Activated CD4-positive, CD25-positive, alpha-beta regulatory T cell treated with anti-CD3 and anti-CD28 coated beads, Interleukin-2, amount 50 U/mL, for 16 hours (primary cell): ENCODE measurements at places on chromosomes 16 and 17.

GRCh38 chr16:3842994-3843393, 37.5 kb downstream of the CREBBP start:
- no peak for DNase-seq

- peak; percentile 72 for DNase-seq
These were observed 6.6 kb downstream of the KCNAB3 start for GRCh38 chr17:7922845-7923628.

- no peak for DNase-seq
These were observed 2.1 kb downstream of the FHOD1 start for GRCh38 chr16:67245186-67245585.

DNA sequence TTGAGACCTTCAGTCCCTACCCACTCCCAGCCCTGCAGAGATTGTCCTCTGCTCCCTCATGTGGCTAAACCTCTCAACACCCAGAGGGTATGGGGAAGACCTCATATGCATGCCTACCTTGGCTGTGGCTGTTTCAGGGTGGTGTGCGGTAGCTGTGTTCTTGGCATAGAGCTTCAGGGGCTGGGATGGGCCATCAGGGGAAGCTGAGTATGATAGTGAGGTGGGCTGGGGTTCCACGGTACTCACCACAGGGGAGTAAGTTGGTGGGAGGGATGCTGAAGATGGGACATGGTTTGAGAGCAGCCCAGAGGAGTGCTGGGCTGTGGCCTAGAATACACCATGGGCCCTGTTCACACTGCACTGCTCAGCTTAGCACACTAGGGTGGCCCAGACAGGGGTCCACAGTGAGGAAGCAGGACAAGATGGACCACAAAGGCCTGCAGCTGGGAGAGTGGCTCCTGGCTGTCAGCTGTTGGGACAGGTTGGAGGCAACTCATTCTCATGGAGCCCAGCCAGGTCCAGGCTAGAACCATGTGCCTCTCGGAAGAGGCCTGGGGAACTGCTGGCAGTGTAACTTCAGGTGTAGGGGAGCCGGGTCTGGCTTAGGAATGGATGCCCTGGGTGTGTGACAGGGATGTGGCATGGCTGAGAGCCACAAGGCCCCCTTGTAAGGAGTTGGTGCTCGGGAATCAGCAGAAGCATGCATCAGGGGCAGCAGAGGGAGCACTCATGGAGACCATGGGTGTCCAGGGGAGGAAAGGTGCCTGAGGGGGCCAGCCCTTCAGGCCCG, 3.1 kb downstream of the MFAP4 start:
- no peak for DNase-seq

DNA sequence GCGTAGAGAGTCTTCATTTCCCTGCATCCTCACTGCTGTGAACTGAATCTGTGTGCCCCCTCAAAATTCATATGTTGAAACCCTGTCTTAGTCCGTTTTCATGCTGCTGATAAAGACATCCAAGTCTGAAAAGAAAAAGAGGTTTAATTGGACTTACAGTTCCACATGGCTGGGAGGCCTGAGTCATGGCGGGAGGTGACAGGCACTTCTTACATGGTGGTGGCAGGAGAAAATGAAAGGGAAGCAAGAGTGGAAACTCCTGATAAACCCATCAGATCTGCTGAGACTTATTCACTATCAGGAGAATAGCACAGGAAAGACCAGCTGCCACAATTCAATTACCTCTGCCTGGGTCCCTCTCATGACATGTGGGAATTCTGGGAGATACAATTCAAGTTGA, 3.1 kb upstream of the CCDC42 start:
- no peak for DNase-seq

DNA sequence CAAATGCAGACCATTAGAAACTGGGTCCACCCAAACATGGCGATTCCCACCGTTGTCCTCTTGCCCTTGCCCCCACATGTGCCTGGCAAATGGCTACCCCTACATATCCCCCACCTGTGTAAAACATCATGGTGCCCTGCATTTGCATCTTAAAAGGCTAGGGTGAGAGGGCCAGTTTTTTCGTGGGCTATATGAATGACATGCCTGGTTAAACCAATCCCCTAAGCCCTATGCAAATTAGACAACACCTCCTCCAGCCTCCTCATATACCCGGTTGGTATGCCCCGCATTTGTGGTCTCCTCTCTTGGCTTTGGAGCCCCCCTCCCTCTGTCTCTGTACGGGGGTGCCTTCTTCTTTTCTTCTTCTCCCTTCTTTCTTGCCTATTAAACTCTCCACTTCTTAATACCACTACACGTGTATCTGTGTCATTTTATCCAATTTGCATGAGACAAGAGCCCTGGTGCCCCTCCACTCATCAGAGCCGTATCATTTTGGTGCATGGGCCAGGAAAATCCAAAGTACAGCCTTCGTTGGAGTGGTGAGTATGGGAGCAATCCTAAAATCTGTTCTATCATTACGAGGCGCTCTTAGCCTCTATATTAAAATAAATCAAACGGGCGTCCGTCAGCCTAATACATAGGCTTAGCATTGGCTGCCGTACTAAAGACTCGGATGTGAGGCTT, 30.1 kb downstream of the QPRT start:
- no peak for DNase-seq

DNA sequence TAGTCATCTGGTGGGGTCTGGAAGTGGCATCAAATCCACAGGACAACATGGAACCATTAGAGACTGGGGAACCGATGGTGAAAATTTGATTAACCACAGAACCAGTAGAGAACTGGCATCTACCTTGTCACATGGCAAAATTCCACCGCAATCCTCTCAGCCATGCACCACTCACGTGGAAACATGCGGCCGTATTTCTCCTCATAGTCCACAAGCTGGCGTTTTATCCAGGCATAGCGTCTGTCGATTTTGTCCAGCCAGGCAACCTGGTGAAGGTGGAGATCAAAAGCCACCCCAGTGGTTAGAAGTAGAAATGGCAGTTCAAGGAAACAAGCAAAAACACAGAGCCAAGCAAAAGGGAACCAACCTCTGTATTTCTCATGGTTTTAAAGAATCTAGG, 87.6 kb downstream of the VPS53 start:
- no peak for DNase-seq

- no peak for DNase-seq
These were observed 20.2 kb upstream of the MAPT start for GRCh38 chr17:45874151-45874550.

GRCh38 chr17:49779739-49780231, 8.7 kb upstream of the KAT7 start:
- no peak for DNase-seq

DNA sequence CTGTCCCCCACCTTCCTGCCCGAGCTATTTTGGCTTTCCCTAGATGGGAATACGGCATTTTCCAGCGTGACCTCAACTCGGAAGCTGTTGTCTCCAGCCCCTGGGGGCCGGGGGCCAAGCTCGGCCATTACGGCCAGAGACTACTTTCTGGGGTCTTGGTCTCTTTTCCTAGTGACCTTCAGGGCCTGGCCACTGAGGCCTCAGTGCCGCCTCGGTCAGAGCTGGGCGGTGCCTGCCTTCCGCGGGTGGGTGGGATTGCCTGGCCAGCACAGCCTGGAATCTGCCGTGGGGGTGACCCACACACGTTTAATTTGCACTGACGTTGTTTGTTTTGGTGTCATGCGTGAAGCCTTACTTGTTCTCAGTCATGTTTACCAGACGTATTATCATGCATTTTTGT, 29.2 kb downstream of the TSC2 start:
- DNase-seq = no peak

- DNase-seq = no peak
These were observed 71.8 kb downstream of the ABHD15 start for GRCh38 chr17:29495011-29495410.

- no peak for DNase-seq
These were observed 39.3 kb upstream of the TOB1 start for GRCh38 chr17:50905460-50905803.

GRCh38 chr17:61757168-61757567, 106.2 kb downstream of the BRIP1 start:
- no peak for DNase-seq

- DNase-seq = no peak
These were observed 3.1 kb upstream of the SKAP1 start for GRCh38 chr17:48432820-48433775.

- no peak for DNase-seq
These were observed 1.1 kb upstream of the CHRNB1 start for GRCh38 chr17:7443499-7444485.

GRCh38 chr17:82386255-82386831, 14.8 kb downstream of the UTS2R start:
- no peak for DNase-seq

- no peak for DNase-seq
These were observed 105.2 kb downstream of the PRKCB start for GRCh38 chr16:23941025-23941424.

- no peak for DNase-seq
These were observed 23.2 kb upstream of the CRYM start for GRCh38 chr16:21301168-21301894.

- no peak for DNase-seq
These were observed 31.7 kb downstream of the DRC3 start for GRCh38 chr17:18004345-18004744.

DNA sequence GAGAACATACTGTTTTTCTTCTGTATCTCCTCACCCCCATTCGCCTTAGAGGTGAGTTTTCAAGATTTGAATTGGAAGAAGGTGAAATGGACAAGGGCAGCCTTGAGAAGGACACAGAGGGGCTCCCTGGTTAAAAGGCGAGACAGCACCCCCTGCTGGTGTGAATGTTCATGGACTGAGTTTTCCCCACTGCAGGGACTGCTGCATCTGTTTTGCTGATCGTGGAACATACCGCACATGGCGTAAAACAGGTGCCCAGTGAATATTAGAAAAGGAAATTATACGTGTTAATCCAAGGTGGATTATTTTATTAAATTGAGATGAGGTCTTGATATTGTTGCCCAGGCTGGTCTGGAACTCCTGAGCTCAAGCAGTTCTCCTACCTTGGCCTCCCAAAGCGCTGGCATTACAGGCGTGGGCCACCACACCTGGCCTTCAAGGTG, 54.5 kb downstream of the NDE1 start:
- peak; percentile 51 for DNase-seq

DNA sequence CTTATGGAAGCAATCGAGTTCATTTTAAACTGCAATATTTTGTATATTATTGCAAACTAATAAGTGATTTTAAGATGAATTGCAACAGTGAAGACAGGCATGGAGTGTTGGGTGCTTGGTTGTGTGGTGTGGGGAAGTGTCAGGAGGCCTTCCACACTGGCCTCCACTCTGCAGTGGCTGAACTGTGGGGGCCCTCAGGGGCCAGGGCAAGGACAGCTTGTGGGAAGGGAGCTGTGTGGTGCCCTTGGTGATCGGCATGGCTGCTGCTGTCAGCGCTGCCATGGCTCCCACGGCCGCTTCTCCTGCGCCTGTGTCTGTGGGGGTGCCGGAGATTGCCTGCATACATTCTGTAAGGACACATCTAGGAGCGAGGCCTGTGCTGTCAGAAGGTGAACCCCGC, 19.2 kb downstream of the TCF25 start:
- DNase-seq = no peak

- no peak for DNase-seq
These were observed 167.9 kb upstream of the GSE1 start for GRCh38 chr16:85445064-85445778.

GRCh38 chr17:27495460-27495859, 39.2 kb downstream of the KSR1 start:
- no peak for DNase-seq

- DNase-seq = no peak
These were observed 9.1 kb upstream of the SIAH1 start for GRCh38 chr16:48394355-48394703.

GRCh38 chr16:11334831-11335404, 10.3 kb upstream of the RMI2 start:
- no peak for DNase-seq

DNA sequence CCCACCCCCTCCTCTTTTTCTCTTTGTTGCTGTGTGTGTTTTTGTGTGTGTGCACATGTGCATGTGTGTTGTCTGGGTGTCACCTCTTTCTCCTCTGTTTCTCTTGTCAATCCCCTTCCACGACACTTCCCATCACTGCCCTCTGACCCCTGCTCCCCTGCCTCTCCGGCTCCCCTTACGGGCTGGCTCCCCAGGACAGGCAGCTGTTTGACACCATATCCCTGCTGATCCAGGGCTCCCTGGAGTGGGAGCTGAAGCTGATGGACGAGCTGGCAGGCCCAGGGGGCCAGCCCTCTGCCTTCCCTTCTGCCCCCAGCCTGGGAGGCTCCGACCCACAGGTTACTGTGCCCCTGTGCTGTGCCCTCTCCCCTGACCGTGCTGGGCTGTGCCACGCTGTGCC, 15.2 kb upstream of the ABCC3 start:
- DNase-seq = no peak

- no peak for DNase-seq
These were observed 1304.7 kb downstream of the CDH8 start for GRCh38 chr16:60731329-60732050.

DNA sequence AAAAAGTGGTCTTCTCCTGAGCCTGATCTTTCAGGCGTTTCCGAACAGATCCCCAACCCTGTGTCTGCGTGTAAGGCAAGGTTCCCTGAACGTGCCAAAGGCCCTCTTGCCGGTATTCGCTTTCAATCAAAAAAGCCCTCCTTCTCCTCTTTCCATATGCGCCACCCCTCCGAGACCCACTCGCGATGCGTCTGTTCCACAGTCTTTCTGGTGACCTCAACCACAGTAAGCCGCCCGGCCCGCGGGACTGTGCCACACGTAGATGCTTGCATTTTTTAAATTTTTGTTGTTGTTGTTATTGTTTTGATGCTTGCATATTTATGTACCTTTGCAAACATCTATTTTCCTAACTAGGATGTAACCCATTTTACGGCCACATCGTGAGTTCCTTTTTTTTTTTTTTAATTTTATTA, 607 bp upstream of the PRPSAP1 start:
- no peak for DNase-seq

GRCh38 chr16:52578007-52578828, 31.3 kb upstream of the TOX3 start:
- DNase-seq = no peak

GRCh38 chr16:49852279-49852678, 3.6 kb downstream of the ZNF423 start:
- no peak for DNase-seq

DNA sequence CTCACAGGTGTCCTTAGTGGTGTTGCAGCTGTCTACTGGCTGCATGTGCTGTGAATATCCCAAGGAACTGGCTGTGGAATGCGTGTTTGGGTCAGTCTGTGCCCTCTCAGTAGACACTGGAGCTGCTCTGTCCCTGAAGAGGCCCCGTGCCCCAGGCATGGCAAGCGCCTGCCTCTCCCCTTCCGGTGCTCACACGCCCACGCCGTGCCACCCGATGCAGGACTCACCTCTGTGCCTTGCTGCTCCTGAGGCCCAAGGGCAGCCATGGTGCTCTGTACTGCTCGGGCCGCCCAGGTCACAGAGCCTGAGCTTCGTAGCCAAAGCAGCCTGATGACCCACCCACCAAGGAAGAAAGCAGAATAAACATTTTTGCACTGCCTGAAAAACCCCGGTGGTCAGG, 10.0 kb downstream of the RGS11 start:
- no peak for DNase-seq

- no peak for DNase-seq
These were observed 78.8 kb upstream of the CRHR1 start for GRCh38 chr17:45705123-45706009.

DNA sequence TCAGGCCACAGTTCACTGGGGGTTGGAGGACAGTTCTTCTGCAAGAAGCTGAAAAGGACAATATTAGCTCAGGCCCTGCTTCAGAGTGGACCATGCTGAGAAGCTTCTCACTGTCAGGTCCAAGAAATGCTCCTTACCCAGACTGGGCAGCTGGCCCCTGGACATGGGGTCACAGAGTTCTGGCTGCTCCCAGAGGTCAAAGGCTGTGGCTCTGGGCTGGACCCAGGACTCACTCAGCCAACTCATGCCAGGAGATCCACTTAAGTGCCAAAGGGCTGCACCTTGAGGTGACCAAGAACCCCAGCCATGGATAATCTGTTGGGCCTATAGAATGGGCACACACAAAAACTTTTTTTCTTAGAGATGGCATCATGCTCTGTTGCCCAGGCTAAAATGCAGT, 4.0 kb downstream of the CES2 start:
- no peak for DNase-seq
